ENCODE measurements at places on chromosomes 12 and 14.
A peak's percentile ranks its signal among the peaks of the same experiment; 100 is the strongest.

GRCh38 chr14:70601162-70601561, 707 bp upstream of the MED6 start:
- no peak for DNase-seq

DNA sequence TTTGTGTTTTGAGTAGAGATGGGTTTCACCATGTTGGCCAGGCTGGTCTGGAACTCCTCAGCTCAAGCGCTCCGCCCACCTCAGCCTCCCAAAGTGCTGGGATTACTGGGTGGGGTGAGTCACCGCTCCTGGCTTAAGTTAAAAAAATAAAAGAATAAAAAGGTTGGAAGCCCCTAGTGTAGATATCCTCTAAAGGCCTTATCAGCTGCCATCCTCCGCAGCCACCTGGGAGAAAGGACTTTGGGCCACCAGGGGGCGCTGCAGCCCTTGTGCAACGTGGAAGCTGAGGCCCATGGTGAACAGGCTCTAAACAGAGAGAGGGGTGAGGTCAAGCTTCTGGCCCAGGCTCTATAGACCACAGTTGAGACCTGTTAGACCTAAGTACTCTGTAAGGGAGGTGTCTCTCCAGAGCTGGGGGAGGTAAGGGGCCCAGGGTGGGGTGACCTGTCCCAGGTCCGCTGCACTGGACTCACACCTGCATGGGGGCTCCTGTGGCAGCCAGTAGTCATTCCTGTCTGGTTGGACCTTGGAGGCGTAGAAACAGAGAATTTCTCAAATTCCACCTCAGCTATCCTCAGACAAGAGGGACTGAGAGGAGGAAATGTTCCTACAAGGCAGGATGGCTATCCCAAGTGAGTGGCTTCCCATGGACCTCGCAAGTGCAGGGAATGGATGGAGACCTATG, 14.0 kb upstream of the RACGAP1 start:
- peak; percentile 74 for DNase-seq

GRCh38 chr12:93704625-93705024, 27.4 kb downstream of the CRADD start:
- DNase-seq = no peak

GRCh38 chr12:4268329-4269181, 5.0 kb upstream of the CCND2 start:
- DNase-seq = no peak

GRCh38 chr12:59887178-59887577, 291.3 kb downstream of the SLC16A7 start:
- no peak for DNase-seq

GRCh38 chr14:89187501-89187900, 229.5 kb downstream of the FOXN3 start:
- no peak for DNase-seq

GRCh38 chr12:124175704-124176103, 119.2 kb upstream of the RFLNA start:
- DNase-seq = no peak

DNA sequence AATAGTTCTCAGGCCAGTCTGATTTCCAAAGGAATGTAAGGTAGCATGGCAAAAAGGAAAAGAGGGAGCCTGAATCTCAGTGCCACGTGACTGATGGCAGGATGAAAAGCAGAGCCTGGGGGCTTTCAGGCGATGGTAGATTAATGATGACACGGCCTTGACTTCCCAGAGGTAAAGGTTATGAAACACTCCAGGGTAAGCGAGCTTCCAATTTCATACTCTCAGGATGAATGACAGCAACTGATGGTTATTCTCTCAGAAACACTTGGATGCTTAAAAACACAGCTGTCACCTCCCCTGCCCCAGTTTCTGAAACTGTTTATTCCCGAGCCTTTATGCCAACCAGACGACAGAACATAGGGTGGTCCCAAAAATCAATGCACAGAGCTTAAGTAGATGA, 28.8 kb downstream of the GDF11 start:
- DNase-seq = no peak

DNA sequence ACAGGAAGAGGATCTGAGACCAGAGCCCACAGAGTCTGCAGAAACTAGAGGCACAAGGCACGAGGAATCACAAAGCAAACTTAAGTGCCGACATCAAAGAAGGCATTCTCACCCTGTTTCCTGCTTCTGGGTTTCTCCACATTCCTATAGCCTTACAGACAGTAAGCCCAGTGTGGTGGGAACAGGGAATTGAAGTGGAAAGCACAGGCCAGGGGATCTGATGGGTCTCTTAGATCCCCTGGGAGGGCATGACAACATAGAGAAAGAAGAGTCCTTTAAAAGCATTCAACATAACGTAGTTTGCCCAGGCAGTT, 75.6 kb upstream of the FRMD6 start:
- DNase-seq = no peak

DNA sequence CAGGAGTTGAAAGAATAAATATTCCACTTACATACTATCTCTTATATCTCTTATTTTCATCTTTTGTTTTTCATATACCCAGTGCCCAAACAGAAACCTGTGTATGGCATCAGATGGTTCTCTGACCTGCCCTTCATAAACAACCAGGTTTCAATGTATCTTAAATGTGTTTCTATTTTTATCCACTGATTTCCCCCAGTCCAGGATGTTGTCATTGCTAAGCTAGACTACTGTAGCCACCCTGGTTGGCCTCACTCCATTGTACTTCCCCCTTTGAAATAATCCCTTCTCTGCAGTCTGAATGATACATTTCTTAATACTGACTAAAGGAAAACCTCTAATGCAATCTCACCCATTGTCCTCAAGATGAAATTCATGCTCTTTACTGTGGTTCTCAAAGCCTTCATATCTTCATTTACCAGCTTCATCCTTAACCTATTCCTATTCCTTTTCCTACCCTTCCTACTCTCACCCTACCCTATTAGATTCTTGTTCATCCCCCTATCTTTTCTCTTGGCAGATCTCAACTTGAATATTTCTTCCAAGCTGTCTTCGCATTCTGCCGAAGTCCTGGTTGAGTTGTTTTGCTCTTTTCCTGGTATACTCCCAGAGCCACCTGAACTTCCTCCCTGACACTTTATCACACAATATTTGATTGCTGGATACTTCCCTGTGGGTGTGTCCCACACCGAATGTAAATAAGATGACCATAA, 312.4 kb downstream of the FOXG1 start:
- no peak for DNase-seq

DNA sequence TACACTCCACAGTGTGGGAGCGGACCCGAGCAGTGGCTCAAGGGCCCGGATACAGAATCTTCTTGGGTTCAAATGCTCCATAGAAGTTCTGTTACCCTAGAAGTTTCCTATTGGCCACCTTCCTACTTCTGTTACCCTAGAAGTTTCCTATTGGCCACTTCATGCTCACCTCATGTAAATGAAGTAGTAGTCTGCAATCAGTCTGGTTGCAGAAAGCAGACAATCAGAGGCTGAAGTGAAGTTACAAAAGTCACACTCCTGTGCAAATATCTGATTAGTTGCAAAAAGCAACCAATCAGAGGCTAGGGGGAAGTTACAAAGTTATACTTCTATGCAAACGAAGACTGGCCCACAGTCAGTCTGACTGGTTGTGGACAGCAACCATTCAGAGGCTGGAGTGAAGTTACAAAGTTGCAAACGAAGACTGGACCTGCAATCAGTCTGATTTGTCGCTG, 77.8 kb upstream of the CPNE8 start:
- DNase-seq = no peak

GRCh38 chr14:92564344-92565039, 50.9 kb downstream of the RIN3 start:
- no peak for DNase-seq

DNA sequence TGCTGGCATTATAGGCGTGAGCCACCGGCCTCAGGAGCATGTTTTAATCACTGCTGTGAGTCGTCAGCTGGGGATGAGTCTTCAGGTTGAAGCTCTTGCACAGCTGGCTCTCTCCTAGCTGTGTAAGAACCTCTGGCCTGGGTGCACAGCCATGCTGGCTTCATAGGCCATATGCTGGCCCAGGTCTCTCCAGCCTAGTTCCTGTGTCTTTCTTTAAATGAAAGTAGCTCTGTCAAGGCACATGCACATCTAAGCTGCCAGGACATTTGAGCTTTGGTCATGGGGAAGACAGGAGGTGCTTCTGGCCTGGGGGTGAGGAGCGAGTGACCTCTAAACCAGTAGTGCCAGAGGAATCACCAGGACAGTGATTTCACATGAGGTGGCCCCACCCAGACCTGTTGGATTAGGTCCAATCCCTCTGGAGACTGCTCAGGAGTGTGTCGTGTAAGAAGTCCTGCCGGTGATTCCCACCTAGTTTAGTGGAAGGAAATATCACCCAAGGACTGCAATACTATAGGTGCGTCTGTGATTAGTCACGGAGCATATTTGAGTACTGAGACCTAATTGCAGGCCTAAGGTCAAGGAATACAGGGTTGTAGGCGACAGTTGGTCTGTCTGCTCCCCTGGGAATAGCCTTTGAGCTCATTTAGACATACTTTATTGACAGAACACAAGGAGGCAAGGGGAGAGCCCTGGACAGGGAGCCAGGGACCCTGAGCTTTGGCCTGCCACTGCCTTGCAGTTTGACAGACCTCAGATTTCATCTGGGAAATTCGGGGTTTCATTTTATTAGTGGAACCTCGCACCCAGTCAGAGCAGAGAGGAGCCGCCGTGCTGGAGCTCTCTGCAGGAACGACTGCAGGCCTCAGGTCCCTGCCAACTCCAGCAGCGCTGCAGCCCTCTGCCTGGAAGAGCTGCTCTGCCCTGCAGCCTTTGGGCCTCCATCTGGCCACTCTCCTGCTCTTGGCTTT, 67.0 kb downstream of the ANKRD9 start:
- DNase-seq = no peak

- DNase-seq = no peak
These were observed 447.6 kb upstream of the SEL1L start for GRCh38 chr14:81981307-81981675.

GRCh38 chr14:32005628-32006027, 71.5 kb upstream of the ARHGAP5 start:
- no peak for DNase-seq

- no peak for DNase-seq
These were observed 60.0 kb downstream of the PTPRB start for GRCh38 chr12:70577283-70577634.

- DNase-seq = no peak
These were observed 12.5 kb upstream of the EML1 start for GRCh38 chr14:99780690-99781089.

GRCh38 chr12:127260531-127260930, 1006.4 kb upstream of the TMEM132C start:
- no peak for DNase-seq

- DNase-seq = no peak
These were observed 222.6 kb downstream of the CEP128 start for GRCh38 chr14:80718940-80719339.

GRCh38 chr14:104665657-104666522, 23.5 kb upstream of the INF2 start:
- DNase-seq = no peak

DNA sequence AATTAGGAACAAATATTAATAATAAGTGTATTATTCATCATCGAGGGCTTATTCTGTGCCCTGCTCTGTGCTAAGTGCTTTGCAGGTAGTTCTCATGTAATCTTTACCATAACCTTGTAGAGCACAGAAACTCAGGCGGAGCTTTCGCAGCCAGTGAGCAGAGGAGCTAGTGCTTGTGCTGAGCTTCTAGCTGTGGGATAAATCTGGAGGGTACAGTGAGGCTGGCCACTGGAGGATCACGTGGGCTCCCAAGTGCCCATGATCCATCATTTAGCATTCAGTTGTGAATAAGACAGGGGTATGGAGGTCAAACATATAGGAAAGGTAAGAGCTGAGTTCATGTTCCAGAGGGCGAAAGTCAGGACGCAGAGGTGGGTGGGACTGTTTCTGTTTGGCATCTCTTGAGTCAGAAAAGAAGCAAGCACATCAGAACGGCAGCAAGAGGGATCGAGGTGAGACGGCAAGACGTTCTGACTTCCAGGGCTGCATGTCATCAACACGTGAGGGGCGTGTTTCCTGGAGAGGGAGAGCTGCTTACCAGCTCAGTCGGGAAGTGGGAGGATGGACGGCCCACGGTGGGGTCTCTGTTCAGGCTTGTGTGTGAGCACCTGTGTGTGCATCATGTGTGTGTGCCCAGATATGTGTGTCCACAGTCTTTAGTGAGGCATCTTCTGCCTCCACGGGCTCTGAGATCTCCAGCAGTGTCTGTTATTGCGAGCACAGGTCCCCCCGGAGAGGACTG, 16.8 kb upstream of the KRT80 start:
- DNase-seq = no peak

DNA sequence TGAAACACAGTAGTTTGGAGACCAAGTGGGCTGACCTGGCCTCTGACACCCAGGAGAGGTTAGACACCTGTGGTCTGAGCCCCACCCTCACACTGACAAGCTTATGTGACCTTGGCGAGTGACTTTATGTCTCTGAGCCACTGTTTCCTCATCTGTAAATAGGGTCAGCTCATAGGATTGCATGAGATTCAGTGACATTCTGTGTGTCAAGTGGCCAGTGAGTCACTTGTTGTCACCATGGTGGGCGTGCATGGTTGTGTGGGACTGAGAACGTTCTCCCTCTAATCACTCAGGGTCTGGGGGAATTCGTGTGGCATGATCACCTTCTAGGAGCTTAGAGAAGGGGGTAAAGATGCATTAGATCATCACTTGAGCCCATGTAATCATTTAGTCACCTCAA, 146.4 kb downstream of the PHETA1 start:
- no peak for DNase-seq

DNA sequence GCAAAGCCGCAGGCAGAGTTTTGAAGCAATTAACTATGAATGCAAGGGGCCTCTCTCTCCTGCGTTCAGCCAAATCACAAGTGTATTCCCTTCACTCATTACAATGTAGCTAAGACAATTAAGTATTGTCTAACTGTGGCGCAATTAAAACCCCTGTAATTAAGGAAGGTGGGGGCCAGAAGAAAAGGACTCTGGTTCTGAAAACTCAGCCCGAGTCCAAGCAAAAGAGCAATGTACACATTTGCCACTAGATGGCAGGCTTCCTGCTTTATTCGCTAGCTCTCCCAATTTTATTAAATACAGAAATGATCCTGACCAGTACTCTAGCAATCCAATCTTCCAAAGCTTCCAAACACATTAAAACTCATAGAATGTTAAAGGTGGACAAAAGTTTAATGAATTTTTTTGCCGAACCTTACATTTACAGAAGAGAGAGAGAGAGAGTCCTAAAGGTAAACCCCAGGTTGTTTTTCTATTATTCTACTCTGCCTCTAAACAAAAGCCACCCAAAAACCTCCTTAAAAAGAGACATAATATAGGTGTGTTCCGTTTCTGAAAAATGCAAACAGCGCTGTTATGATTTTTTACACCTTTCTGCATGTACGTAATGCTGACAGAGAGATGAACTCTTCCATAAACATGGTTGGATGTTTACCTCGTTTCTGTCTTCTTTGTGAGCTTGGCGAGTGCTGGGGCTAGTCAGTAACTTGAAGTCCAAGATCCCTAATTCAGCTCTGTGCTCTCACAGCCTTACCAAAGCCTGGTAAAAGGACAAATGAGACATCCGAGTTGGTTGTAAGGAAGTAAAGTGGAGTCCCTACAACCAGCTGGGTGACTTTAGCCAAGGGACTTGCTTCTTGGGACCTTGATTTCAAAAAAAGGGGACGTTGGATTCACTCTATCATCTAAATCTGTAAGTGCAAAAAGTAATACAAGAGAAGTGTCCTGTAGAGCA, 50.9 kb upstream of the VASH1 start:
- DNase-seq = no peak

- peak; percentile 70 for DNase-seq
These were observed 67.1 kb downstream of the RNF34 start for GRCh38 chr12:121466794-121467637.
